SK-N-DZ (cell line): ENCODE measurements at places on chromosomes 4 and X.

- no peak for DNase-seq
Observed at GRCh38 chr4:125389713-125390112, 75.0 kb downstream of the FAT4 start.

DNA sequence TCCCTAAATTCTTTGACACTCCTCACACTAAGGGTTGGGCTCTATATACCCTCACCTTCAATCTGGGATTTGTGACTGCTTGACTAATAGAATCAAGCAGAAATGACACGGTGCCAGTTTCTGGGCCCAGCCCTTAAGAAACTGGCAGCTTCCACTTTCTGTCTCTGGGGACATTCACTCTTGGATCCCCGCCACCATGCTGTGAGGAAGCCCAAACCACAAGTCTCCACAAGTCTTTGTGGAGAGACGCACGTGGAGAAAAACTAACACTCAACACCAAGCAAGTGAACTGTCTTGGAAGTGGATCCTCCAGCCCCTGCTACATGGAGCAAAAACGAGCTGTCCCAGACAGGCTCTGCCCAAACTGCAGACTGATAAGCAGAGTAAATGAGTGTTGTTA is 1.1 kb upstream of the EDNRA start:
- no peak for DNase-seq

DNA sequence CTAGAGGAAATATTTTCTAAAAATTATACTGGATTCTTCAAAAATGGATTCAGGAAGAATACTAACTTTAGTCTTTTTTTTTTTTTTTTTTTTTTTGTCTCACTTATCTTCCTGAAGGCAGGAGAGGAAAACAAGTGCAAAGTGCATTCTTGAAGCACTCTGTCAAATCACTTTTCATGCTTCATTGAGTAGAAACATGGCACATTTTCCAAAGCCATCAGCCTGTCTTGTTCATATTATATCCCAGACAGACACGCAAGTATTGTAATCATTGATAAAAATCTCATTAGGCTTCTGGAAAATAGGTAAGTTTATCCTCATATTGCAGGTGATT is 1.2 kb downstream of the BBS12 start:
- DNase-seq = no peak

- no peak for DNase-seq
Observed at GRCh38 chrX:96763608-96764007, 79.0 kb downstream of the DIAPH2 start.

DNA sequence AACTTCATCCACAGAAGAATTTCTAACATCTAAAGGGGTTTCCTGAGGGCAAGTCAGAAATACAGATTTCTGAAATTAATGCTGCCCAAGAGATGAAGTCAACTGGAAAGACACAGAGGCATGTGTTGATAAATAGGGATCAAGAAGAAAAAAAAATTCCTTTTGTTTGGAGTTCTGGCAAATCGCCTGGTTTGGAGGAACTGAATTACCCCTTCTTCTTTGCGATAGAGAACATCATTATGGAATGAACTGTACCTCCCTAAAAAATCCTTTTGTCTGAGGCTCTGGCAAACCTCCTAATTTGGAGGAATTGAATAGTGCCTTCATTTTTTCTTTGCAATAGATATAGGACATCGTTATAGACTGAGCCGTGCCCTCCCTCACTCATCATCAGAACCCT is 200.9 kb downstream of the DHRSX start:
- no peak for DNase-seq

DNA sequence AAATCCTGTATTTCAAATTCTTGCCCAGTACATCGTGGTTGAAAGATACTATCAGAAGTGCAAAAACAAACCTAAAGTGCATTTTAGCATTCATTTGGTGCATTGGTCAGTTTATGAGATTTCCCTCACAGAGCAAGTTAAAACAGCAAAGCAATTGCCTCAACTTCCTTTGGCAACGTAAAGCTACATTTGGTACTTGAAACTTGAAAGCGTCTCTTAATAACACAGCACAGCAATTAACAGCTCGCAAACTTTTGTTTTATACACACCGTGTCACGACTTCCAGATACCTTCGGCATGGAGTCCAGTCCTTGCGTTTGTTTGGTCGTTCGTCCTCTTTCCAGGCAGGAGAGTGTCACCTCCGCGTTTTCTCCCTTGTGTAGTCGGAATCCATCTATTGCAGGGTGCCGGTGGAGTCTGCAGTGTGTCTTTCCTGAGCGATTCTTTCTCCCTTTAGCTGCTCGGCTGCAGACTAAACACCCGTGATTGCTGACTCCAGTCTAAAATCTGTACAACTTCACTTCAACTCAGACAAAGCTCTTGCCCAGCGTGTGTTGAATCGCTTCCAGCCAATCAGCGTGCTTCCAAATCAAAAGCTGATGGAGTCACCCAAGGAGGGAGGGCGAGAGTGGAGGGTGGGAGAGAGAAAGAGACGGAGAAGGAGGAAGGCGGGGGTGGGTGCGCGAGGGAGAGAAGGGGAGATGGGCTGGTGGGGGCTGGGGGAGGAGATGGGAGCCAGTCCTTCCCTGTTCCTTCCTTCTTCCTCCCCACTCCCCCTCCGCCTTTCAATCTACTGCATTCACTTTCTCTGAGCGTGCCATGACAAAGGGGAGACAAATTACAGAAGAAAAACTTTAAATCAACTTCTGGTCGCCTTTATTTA is at the start of gene PCDH18:
Gene PCDH18, minus strand, starts transcription at position 509 of the 883 bp plus-strand sequence. Its CDS starts 406 bp downstream, at position 103.
- DNase-seq = peak; percentile 58

GRCh38 chrX:10390187-10390586 is 230.2 kb downstream of the MID1 start:
- DNase-seq = no peak

DNA sequence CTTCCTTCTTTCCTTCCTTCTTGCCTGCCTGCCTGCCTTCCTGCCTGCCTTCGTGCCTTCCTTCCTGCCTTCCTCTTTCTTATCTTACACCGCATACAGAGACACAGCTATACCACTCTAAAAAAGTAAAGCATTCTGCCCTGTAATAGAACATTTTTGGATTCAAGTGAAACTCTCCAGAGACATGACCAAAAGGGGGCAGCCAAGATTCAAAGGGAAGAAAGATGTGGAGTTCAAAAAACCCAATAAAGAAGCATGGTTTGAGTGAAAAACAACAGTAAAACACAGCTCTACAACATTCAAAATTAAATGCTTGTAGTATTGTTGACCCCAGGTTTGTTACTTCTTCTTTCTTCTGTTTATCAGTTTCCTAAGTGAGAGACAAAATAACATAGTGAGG is 914.9 kb upstream of the PCDH7 start:
- peak; percentile 5 for DNase-seq

DNA sequence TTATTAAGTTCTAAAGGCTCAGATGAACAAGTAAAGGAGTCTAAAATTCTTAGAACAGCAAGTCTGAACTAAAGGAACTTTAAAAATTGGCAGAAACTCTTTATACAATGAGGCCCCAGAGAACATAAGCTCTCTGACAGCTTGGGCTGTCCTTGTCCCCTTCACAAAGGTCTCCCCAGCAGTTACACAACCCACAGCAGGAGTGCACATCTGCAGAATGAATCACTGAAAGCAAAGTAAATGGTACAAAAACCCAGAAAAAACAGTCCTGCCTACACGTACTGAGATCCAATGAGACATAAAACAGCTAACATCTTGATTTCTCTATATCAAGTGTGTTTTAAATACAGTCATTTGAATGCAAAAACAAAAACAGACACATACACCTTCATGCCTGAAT is 18.7 kb downstream of the RBBP7 start:
- DNase-seq = no peak

DNA sequence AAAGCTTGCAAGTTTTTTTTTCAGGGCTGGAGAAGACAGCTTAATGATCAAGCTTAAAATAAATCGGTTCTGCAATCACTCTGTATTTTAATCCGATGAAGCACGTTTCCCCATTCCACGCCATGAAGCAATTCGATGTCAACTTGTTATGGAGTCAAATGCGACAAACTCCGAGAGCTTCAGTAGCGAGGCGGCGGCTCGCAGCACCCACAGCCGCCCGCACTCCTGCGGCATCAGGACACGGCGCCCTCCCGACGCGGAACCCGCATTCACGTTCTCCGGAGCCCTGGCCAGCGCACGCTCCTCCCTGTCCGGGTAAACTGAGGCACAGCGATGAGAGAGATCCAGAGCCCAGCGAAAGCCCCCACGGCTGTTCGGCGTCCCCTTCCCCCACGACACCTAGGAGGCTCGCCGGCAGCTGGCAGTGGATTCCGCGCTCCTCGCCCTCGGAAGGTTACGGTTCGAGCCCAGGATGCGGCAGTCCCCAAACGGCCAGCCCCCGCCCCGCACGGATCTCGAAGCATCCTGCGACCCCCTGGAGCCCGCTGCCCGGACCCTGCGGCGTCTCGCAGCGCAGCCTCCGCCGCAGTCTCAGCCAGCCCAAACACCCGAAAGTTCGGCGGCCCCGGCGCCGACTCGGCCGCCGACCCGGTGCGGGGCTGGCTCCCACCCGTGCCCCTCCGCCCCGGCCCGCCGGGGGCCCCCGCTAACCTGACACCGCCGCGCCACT is 507 bp downstream of the MFAP3L start:
- DNase-seq = peak; percentile 42

- DNase-seq = no peak
Observed at GRCh38 chr4:35541888-35542213, 702.5 kb downstream of the ARAP2 start.

DNA sequence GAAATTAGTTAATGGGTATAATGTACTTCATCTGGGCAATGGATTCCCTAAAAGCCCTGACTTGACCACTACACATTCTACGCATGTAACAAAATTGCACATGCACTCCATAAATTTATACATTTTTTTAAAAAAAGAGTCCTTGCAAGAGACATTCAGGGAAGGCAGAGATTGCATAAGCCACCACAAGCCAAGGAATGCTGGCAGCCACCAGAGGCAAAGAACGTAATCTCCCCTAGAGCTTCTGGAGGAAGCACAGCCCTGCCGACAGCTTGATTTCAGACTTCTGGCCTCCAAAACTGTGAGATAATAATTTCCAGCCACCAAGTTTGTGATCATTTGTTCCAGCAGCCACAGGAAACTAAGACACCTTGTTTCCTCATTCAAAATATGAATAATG is 185.6 kb upstream of the GALNT7 start:
- no peak for DNase-seq

- no peak for DNase-seq
Observed at GRCh38 chrX:31590581-31591114, 518.8 kb upstream of the FTHL17 start.

- DNase-seq = no peak
Observed at GRCh38 chrX:110133735-110134370, 130.9 kb downstream of the TMEM164 start.

DNA sequence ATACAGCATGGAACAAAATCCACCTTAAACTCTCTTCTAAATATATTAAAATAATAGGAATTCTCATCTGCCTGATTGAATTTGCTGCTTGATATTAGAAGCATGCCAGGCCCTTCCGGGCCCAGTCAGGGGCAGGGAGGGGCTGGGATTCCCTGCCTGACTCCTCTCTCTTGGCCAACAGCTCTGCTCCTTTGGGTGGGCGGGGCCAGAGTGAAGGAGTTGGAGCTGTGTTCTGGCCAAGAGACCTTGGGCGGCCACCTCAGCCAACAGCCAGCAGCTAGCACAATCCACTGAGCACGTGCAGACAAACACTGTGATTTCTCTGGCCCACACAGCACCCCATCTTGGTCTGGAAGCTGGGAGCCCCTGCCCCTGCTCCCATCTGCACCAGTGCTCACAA is 140.3 kb downstream of the PJA1 start:
- DNase-seq = peak; percentile 49

GRCh38 chr4:25590171-25590570 is 65.5 kb upstream of the SLC34A2 start:
- DNase-seq = no peak

- no peak for DNase-seq
Observed at GRCh38 chr4:186451982-186452381, 103.4 kb downstream of the MTNR1A start.

GRCh38 chrX:152950786-152951185 is 43.1 kb downstream of the PNMA5 start:
- no peak for DNase-seq

DNA sequence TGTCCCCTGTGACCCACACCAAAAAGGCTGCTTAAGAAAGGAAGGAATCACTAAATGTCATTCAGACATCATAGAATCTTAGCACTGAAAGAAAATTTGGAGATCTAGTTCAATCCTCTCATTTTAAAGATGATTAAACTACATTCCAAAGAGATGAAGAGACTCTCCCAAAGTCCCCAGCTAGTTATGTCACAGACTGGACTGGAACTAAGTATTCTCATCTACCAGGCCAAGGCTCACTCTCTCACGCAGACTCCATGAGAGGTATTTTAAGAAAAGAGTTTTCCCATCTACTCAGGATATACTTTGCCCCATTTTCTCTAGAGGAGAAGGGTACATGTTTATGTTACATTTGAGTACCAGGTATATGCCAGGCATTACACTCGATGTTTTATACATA is 6.9 kb downstream of the FABP2 start:
- no peak for DNase-seq

DNA sequence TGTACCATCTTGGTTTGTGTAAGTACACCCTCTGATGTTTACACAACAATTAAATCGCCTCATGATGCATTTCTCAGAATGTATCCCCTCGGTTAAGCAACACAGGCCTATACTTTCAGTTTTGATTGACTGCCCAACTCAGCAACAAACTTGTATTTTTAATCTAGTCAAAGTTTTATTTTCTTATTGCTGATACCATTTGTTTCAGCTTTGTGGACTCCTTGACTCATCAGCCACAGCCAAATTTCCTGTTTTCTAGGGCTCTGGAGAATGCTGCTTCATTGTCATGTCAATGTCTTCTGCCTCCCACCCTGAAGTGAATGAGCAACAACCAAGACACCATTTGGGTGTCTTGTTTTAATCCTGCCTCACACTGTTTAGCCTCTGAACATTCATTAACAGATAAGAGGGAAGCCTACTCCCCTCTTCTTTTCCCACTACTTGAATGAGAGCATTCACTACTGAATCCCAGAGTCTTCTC is 14.0 kb downstream of the BBS12 start:
- no peak for DNase-seq

GRCh38 chrX:17161991-17162390 is 213.0 kb upstream of the NHS start:
- DNase-seq = no peak

DNA sequence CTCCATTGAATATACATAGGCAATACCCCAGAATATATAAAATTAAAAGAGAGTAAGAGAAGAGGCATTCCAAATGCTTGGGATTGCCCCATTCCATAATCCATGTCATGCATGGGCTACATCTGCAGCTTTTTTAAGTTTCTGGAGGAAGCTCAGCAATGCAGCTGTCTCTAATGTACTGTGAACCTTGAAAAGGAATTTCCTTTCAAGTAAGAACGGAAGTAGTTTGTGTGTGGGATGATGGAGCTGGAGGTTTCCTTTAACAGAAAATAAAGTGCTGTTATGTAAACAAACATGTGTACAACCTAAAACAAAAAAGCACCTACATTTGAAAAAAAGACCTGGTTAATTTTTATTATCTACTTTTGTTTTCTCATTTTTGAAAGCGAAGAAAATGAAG is 303.5 kb downstream of the BMPR1B start:
- DNase-seq = no peak

- DNase-seq = no peak
Observed at GRCh38 chr4:174672276-174672675, 150.0 kb upstream of the HPGD start.

DNA sequence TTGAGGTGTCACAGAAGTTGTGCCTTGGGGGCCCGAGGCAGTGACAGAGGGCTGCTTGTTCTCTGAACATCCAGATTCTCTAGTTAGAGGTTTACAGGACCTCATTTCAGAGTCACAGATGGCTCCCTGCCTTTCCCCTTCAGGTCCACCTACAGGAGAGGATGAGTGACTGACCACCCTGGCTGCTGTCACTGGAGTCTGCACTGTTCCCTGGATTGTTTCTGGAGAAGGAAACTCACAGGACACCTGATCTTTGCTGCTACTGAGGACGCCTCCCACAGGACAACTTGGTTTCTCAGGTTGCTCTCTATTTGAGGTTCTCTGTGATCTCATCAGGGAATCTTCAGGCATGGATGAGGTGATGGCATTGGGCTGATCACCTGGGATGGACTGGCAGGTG is 58.3 kb downstream of the GPRIN3 start:
- DNase-seq = no peak
